ENCODE measurements at places on chromosomes 3 and 15.

GRCh38 chr3:196741249-196741889, 1.7 kb downstream of the PAK2 start:
- no peak for DNase-seq

DNA sequence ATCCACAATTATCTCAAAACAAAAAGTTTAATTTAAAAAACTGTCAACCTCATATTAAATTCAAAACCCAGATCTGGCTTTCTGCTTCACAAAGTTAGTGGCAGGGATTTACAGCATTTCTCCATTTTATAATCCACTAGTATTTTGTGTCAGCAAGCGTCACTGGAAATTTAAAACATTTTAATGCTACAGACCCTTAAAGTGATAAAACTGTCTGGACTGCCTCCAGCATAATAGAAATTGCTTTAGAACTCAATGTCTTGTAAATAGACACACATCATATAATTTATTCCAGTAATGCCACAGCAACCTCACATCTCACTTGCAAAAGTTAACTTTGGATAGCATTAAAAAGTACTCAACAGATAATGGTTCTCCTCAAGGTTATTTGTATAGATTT, 116.1 kb downstream of the ULK4 start:
- no peak for DNase-seq

DNA sequence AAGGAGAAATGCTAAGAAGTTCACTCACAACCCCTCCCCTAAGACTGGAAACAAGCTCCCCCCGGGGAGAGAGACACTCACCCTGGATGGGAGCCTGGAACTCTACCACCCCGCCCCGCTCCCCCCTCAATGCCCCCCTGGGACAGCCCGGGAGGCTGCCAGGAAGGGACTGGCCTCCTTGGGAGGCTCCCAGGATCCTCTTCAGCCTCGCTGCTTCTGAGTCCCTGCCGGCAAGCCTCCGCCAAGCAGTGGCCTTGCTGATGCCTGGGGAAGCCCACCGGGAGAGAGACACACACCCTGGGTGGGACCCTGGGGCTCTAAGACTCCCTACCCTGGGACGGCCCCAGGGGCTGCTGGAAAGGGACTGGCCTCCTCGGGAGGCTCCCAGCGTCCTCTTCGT, 33.4 kb downstream of the CPEB1 start:
- DNase-seq, result no peak

DNA sequence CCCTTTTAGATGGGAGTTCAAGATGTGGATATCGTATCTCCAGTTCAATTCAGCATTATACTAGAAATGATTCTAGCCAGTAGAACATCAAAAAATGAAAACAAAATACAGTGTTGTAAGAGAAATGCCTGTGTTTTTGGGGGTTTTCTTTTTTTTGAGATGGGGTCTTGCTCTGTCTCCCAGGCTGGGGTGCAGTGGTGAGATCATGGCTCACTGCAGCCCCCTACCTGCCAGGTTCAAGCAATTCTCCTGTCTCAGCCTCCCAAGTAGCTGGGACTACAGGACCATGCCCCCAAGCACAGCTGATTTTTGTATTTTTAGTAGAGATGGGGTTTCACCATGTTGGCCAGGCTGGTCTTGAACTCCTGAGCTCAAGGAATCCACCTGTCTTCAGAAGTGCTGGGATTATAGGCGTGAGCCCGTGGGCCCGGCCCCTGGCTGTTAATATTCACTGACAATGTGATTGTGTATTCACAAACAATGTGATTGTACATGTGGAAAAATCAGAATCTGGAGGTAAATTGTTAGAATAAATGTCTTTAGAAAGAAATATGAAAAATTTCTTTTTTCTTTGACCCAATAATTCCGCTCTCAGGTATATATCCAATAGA, 59.0 kb downstream of the ARIH1 start:
- DNase-seq, result no peak

- no peak for DNase-seq
Measured at GRCh38 chr3:196440696-196441095, 8.5 kb upstream of the UBXN7 start.

- DNase-seq, result no peak
Measured at GRCh38 chr3:79845546-79845945, 77.7 kb upstream of the ROBO1 start.

DNA sequence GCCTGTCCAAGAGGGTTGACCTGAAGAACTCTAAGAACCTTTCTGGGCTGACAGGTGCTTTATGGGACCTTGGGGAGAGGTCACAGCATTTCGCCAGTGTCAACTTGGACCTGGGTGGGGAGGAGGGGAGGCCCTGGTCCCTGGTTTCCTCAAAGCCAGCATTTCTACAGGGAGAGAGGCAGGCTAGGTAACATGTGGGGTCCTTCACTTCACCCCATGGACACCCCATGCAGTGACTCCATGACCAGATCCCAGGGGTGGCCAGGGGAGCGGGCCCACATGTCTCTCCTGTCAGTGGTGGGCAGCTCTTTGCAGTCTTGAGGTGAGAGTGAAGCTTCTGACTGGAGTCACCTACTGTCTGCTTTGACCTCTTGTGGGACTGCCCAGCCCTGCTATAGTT, 35.8 kb downstream of the GOLGA6L10 start:
- no peak for DNase-seq

All from GM18507 (cell line).